ENCODE measurements at places on chromosomes 12 and 14.

DNA sequence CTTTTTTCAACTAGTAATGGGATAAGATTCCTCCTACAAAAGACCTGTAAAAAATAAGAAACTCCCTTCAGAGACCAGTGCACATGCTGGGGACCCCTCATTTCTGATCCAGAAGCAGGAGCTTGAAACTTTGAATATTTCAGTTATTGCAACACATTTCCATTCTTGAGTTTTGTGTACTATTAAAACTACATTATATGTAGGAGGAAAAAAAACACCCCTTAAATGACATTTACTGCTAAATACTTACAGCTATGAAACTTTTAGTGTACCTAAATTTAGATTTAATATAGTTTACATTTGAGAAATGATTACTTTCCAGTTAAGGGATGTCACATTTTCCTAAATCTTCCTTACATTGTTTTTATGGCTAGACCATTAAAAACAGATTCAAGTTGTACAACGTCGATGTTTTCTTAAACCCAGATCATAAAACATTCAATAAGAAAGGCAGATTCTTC is 4.1 kb downstream of the LRIG3 start:
- no peak for DNase-seq

GRCh38 chr12:93550748-93551611 is 21.5 kb upstream of the SOCS2 start:
- no peak for DNase-seq

- DNase-seq, result no peak
Measured at GRCh38 chr12:64670919-64671639, 60.8 kb downstream of the RASSF3 start.

DNA sequence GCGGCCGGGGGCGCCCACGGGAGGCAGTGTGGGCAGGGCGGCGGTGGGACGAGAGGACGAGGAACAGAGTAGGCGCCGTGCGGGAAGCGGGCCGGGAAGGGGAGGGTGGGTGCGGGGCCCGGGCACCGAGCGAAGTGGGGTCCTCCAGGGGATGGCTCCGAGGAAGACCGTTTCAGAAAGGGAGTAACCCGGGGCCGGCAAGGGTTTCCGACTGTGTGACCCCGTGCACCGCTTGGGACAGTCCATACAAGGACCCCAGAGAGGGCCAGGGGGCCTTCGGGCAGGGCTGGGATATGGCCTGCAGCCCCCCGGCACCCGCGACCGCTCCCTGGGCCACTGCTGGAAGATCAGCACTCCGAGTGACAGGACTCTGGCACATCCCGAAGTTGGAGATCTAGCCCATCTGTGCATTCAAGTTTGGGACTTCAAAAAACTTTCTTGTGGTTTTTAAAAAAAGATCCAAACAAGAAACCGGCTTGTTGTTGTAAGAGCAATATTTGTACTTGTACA is 448 bp downstream of the TSPAN9 start:
- peak; percentile 64 for DNase-seq

GRCh38 chr12:12520273-12520672 is 42.4 kb downstream of the DUSP16 start:
- no peak for DNase-seq

DNA sequence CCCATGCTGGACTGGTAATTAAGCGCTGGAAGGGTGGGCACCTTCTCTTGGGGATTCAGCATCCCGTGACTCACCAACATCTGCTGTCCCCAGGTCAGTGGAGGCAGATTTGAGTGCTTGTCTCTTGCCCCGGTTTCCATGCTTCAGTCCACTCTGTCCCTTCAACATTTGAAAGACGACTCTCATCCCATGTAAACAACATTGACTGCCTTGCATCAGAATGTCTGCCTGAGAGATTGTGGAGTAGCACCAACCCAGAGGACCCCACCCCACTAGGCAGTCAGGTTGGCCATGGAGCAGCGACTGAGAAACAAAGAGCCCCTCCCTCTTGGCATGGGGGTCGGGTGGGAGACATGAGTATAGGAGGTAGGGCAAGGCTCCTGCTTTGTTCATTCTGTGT is 4.9 kb upstream of the STAC3 start:
- DNase-seq, result no peak

DNA sequence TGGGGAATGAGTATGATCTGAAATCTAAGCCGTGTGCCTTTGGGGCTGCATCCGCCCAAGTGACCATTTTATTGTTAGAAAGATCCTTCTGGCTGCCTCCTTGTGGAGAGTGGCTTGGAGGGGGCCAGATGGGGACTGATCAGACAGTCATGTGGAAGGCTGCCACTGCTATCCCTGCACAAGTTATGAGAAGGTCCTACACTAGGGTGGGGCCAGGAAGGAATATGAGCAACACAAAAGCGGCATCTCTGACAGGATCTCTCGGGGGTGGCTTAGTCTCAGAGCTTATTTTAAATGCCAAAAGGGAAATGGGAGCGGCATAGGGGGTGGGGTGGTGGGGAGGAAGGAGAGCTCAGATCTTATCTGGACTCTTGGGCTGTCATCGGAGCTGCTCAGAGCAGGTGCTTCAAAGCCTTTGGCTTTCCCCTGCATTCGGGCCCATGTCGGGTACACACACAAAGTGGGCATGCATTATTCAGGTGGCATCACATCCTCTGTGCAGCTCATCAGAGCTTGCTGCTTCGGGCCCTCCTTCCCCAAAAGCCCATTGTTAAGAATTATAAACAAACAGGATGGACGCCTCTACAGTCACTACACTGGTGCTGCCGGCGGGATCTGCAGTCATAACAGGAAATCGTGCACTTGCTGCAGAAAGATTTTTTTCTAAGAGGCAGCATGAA is 805.4 kb downstream of the VRK1 start:
- DNase-seq, result no peak

DNA sequence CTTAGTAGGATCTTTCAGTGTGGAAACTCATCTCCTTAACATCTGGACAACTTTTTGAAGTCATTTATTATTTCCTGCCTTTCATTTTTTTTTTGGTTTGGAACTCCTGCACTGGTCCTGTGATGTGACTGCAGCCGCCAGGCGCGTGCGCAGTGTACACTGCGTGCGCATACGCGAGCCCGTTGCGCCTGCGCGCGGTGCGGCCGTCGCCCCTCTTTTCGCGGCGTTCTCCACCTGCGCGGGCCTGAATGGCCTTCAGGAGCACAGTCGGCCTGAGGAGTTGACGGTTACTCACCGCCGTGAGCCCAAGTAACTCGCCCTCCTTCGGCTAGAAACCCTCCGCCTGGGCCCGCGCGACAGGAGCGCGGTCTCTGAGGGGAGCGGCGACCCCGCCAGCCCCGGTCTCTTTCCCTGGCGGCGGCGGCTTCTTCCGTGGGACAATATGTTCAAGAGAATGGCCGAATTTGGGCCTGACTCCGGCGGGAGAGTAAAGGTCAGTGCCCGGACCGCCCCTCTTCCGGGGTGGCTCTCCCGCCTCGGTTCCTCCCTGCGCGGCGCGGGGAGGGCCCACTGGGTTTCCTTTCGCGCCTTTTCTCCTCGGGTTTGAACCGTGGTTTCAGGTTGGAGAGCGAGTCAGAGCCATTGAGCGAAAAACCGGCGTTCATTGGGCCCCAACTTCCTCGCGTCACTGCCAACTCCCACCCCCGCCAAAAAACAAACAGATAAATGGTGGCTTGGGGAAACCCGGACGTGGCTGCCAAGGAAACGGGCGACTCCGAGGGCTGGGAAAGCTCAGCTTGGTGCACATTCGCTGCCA is at the start of gene YEATS4:
Gene YEATS4 (plus strand): TSS at position 213 of the 817 bp plus-strand sequence. CDS start 230 bp downstream, at position 443.
- peak; percentile 98 for DNase-seq

DNA sequence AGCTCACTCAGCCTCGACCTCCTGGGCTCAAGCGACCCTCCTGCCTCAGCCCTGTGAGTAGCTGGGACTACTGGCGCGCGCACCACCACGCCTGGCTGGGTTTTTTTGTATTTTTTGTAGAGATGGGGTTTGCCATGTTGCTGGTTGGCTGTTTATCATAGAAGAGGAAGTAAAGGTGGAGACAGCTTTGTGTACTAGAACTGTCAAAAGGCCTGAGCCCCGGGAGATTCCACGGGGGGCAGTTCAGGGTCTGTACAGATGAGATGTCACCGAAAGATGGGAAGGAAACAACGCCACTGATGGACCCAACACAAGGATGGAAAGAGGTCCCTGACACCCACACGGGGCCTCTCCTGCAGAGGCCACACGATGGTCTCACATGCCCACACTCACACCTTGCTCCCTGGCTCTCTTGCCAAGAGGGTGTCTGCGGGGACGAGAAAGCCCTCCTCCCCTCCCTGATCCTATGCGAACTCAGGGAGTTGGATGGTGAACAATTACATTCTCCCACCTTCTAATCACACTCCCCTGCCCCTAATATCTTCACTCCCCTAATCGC is 66.6 kb downstream of the KDM2B start:
- DNase-seq, result no peak

GRCh38 chr14:68147303-68147702 is 327.7 kb downstream of the RAD51B start:
- no peak for DNase-seq

DNA sequence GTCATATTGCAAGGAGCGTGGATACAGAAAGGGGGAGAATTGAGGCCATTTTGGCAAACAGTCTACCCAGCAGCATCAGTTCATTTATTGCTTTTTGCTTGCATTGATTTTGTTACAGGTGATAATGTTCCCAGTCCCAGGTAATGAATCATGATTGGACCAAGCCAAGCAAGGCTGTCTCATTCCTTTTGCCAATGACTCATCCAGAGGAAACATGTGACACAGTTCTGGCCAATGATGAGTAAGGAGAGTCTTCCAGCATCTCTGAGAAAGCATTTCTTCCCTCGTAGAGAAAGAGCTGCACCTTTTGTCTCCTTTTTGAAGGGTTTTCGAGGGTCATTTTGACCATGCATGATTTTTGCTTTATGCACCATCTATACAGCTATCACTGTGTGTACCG is 68.2 kb downstream of the SLC15A4 start:
- no peak for DNase-seq

DNA sequence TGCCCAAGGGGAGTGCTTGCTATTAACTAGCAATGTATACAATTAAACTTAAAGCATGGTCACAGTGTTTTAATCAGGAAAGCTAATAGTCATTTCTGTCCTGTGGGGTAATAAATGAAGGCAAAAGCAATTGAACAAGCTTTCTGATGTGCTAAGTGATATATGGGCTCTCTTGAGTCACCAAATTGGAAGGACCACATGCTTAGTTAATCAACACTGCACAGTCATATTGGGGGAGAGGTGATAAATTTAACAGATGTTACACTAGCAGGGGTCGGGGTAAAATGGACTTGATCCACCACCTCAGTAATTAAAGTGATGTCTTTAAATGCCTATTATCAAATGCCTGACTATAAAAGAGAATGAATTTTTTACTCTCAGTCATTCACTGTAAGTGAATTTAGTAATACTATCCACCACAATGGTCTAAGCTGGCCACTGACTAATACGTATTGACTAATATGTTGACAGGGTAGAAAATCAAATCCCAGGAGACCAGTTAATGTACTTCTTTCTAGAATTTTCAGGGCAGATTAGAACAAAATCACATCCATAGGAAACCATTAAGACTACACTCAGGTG is 736.3 kb downstream of the RPS29 start:
- no peak for DNase-seq

DNA sequence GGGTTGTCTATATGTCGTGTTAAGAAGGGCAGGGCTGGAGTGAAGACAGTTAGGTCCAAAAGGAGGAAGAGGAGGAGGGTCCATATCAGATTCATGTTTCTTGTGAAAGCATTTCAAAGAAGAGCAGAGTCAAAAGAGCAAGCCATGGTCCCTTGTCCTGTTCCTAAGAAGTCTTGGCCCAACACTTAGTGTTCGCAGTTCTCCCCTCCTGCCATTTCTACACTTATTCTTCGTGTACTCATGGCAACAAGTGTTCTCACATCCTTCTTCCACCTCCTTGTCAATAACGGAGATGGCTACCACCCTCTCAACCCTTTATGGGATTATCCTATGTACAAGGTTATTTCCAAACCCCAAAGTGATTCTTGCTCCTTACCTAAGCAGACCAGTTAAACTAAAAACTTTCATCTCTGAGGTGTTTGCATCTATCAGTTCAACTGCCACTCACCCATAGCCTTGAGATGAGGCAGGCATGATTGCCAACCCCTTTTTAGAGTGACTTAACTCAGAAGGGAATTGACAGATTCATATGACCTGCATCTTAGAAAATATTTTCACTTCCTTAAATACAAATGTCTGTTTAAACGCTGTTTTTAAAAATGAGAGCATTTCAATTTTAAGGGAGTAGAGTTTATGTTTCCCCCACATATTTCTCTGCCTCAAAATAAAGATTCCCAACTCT is 19.8 kb upstream of the RNASE2 start:
- no peak for DNase-seq

- DNase-seq, result no peak
Measured at GRCh38 chr12:84131076-84131475, 781.5 kb downstream of the SLC6A15 start.

DNA sequence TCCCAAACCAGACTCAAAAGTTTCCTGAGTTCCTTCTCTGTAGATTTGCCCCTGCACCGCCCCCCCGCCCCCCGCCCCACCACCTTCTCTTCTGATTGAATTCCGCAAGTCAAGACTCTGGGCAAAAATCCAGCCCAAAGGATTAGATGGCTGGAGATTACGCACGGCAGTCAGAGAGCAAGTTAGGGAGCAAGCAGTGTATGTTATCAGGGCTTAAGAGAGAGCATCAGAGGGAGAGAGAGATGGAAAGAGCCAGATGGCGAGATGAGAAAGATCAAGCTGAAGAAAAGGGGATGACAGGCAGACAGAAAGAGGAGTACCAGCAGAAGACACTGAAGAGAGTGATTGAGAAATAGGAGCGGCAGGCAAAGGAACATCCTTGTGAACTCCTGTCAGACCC is 13.9 kb upstream of the ANKRD33 start:
- no peak for DNase-seq

GRCh38 chr14:93788543-93789227 is 400 bp upstream of the PRIMA1 start:
- DNase-seq, result peak; percentile 26

GRCh38 chr14:48874711-48875110 is 711.5 kb downstream of the RPS29 start:
- no peak for DNase-seq

DNA sequence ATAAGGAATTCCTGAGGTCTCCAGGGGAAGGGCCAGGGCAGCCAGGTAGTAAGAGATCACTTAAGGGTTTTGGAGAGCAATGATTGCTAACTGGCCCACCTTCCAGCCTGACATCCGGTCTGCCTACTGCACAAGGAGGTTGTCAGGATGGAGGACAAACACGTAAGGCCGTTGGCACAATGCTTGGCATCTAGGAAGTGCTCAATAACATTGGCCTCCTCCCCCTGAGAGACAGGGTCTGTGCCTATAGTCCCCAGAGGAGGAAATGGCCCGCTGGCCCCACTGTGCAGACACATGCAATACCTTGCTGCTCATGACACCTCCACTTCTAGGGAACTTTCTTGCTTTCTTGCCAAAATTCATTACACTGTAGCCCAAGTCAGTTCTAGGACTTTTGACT is 73.2 kb downstream of the NTF3 start:
- no peak for DNase-seq

GRCh38 chr14:69170839-69171238 is 17.9 kb upstream of the DCAF5 start:
- no peak for DNase-seq

DNA sequence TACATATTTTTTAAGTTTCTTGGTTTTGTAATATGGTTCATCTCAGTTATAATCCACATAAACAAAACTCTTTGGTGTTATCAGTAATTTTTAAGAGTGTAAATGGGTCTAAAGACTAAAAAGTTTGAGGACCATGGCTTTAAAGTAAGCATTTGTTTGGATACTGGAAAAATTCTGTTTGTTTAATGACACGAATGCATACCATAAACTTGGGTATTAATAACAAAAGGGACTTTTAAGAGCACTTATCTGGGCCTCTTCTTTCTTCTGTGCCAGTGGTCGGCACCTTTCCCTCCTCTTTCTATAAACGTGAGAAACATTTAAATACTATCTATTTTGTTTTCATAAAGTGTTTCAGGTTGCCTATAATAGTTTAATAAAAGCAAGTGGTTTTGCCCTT is 47.4 kb downstream of the SAMD4A start:
- no peak for DNase-seq

Measured in hepatic stellate cell (primary cell).